ENCODE measurements at places on chromosomes 16 and 17.

DNA sequence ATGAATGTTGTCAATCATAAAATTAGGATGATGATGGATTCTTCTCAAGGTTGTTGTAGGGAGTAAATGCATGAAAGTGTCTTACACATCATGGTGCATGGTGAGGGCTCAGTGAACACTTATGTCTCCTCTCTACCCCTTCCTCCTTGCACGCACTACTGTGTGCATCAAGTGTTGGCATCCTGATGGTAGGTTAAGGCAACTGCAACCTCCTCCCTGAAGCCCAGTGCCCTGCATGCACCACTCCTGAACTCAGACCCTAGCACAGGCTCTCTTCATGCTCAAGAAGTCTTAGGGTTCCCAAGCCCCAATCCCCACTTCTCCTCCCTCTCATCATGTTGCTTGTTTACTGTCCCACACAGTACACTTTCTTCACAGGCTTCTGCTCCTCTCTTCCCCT, 105.8 kb upstream of the DNAH9 start:
- no peak for DNase-seq

DNA sequence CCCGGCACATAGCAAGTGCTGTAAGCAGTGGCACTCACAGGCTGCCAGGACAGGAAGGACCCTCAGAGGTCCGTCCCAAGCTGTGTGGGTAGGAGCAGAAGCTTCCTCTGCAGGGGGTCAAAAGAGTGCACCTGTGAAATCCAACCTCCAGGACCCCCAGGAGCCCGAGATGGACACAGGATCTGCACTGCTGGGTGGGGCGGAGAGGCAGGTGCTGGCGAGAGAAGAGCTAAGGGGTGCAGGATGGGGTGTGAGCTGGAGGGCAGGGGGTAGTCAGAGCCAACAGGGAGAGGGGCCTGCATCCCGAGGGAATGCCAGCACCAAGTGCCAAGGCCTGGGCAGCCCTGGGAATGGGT, 650 bp upstream of the AANAT start:
- DNase-seq = no peak

GRCh38 chr17:82961366-82962162, 117.8 kb upstream of the METRNL start:
- no peak for DNase-seq

- no peak for DNase-seq
Measured at GRCh38 chr16:12157517-12158093, 181.1 kb downstream of the SNX29 start.

Data from GM10248 (cell line).